ENCODE measurements at places on chromosomes 12 and 14.

DNA sequence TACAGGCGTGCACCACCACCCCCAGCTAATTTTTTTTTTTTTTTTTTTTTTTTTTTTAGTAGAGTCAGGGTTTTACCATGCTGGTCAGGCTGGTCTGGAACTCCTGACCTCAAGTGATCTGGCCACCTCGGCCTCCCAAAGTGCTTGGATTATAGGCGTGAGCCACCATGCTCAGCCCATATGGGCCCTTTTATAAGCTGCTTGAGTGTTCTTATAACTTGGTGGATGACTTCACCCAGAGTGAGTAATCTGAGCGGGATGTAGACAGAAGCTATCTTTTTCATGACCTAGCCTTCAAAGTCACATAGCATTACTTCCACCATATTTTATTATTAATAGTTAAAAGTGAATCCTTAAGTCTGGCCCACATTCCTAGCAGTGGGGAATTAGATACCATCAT, 16.4 kb downstream of the BBOF1 start:
- no peak for DNase-seq

DNA sequence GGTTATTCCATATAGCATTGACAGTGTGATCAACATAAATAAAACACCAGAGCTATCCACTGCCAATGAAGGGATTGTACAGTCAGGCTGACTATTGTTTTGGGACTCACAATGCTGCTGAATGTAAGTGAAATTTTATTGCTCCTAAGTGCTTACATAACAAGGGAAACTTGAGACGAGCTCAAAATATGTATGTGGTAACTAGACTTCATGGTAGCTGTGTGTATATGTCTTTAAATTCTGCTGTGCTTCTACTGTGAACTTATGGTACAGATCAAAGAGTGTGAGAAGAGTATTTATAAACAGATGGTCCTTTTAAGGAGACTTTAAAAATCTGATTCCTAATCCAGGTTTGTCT, 6.9 kb downstream of the FLRT2 start:
- DNase-seq = peak; percentile 65

GRCh38 chr12:56867216-56867615, 67.0 kb downstream of the SDR9C7 start:
- no peak for DNase-seq

- DNase-seq = no peak
Measured at GRCh38 chr12:58470266-58471010, 449.9 kb downstream of the LRIG3 start.

GRCh38 chr12:1966561-1967226, 37.6 kb downstream of the DCP1B start:
- DNase-seq = no peak

GRCh38 chr14:23183479-23183878, at the start of gene SLC7A8:
Gene SLC7A8 (minus strand): TSS chr14:23183660. CDS start chr14:23182914, 746 bp downstream.
- DNase-seq = peak; percentile 70

- no peak for DNase-seq
Measured at GRCh38 chr12:51784688-51785087, 63.8 kb downstream of the FIGNL2 start.

DNA sequence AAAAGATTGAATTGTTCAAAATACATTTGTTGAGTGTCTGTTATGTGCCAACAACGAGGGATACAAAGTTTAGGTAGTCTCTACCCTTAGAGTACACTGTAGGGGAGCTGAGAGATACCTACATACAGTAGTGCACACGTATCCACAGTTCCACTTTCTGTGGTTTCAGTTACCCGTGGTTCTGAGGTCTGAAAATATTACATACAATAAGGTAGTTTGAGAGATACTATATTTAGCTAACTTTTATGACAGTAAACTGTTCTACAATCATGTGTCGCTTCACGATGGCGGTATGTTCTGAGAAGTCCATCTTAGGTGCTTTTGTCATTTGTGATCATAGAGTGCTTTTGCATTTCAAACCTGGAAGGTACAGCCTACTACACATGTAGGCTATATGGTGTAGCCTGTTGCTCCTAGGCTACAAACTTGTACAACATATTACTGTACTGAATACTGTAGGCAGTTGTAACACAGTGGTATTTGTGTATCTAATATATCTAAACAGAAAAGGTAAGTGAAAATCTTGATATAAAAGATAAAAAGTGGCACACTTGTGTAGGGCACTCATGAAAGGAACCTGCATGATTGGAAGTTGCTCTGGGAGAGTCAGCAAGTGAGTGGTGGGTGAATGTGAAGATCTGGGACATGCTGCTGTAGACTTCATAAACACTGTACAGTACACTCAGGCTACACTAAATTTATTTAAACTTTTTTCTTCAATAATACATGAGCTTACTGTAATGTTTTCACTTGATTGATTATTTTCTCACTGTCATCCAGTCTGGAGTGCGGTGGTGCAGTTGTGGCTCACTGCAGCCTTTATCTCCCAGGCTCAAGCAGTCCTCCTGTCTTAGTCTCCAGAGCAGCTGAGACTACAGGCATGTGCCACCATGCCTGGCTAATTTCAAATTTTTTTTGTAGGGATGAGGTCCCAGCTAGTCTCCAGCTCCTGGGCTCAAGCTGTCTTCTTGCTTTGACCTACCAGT, 4.0 kb downstream of the CPSF6 start:
- DNase-seq = no peak

GRCh38 chr12:113929312-113929989, 36.7 kb downstream of the RBM19 start:
- DNase-seq = no peak

DNA sequence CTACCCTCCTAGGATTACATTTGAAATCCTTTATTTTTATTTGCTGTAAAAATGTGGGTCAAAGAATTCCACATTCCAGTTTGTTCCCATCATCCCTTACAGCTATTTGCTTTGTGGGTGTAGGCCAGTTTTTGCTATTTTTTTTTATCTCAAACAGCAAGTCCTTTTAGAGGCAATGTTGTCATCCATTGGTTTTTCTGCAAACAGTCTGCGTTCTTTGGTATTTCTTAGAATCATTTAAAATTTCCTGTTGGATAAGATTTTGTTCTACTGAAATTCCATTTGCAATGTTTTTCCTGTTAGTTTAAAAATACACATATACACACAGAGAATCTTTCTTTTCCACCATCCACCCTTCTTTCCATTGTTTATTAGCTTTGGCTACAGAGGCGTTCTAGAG, 53.3 kb upstream of the STK38L start:
- DNase-seq = no peak

DNA sequence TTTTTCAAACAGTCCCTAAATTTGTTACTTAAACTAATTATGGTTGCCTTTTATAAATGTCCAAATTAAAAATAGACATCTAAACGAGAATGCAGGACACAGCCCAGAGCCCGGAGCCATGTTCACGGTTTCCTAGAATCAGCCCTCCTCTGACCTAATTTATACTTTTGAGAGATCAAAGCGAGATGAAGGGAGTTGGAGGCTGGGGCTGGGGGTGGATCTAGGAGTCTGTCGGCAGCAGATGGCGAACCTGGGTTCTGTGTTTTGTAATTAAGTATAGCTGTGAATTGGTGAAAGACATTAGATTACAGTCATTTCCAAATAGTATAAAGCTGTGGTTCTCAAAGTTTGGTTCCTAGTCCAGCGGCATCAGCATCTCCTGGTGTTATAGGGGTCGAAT, 210.1 kb downstream of the SLC41A2 start:
- no peak for DNase-seq

DNA sequence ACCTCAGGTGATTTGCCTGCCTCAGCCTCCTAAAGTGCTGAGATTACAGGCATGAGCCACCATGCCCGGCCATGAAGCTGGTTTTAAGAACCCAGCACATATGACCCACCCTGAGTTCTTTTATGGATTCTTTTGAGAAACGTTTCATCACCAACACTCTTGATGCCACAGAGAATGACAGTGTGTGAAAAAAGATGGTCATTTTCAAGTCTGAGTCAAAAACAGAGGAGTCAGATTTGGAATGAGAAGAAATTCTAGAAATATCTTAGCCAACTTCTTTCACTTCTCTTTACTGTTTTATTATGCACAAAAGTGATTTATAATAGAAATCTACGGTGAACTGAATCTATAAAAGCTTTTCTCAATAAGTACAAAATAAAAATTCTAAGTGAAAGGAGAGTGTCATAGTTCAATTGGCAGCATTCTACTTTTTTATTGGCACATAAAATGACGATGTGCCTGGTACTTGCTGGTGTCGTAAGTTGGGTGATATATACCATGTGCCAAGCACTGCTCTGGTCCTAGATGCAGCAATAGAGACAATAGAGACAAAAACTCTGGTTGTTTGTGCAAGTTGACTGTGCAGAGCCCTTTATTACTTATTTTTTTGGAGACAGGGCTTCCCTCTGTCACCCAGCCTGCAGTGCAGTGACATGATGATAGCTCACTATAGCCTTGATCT, 33.9 kb downstream of the CCDC177 start:
- no peak for DNase-seq

- no peak for DNase-seq
Measured at GRCh38 chr14:99150236-99150635, 121.8 kb downstream of the BCL11B start.

- DNase-seq = no peak
Measured at GRCh38 chr14:74841230-74842207, 34.4 kb downstream of the PROX2 start.

- no peak for DNase-seq
Measured at GRCh38 chr12:131171029-131171428, 217.3 kb downstream of the ADGRD1 start.

DNA sequence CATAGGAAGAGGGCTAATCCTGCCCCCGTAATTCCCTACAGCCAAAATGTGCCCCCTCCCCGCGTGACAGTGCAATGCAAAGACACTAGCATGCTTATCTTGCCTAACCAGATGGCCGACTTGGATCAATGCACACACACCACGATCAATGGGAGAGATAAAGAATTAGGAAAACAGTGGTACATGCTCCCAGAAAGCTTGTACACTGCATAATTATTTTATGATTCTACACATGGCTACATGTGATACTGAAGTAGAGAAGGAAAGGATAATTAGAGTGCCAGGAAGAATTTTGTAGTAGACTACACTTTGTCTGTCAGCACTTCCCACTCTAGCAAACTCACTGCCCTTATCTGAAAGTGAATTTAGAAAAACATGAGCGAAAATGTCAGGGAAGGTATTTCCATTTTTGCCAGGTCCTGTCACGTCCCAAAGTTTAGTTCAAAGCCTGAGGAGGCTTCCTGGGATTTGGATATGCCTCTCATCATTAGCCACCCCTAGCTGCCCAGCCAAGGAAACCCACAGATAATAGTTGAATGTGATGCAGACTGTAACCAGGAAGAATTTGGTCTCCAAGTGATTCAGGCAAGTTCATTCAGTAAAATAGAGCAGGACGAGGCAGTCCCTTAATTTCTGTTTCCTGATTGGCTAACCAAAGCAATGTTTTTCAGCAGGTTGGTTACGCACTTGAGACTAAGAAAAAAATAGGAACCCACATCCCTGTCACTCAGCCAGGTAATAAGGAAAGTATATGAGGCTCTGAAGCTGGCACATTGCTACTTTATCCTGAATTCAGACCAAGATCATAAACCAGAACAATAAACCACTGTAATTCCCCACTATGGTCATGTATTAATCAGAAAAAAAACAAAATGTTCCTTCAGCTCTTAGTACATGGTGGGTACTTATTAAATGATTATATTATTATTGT, 199.6 kb upstream of the OTX2 start:
- DNase-seq = no peak

GRCh38 chr12:68042212-68042699, 53.0 kb downstream of the IFNG-AS1 start:
- DNase-seq = peak; percentile 71

DNA sequence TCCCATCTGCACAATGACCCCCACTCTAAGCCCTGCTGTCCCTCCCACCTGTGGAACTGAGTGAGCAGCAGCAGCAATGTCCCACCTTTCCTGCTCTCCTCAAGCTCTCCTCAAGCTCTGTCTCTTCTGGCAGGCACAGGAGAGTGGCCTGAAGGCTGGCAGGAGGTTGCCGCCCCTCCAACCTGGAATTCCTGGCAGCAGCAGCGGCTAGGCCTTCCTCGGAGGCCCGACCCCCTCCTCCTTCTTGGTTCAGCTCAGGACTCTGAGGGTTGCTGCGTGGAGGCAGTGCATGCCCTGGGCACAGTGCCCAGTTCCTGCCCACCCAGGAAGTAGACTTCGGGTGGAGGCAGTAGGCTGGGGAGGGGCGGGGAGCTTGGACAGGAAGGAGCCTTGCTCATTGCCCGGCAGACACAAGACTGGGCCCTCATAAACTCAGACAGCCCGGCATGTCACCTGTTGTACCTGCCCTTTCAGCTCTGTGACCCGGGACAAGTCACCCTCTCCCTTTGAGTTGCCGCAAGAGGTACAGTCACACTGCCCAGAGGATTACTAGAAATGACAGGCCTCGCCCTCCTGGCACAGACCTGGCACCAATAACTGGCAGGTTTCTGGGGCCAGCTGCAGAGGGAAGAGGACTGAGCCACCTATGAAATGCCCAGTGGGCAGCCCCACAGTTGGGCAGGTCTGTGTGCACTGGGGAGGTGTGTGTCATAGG, 2.1 kb upstream of the SERPINA1 start:
- no peak for DNase-seq

DNA sequence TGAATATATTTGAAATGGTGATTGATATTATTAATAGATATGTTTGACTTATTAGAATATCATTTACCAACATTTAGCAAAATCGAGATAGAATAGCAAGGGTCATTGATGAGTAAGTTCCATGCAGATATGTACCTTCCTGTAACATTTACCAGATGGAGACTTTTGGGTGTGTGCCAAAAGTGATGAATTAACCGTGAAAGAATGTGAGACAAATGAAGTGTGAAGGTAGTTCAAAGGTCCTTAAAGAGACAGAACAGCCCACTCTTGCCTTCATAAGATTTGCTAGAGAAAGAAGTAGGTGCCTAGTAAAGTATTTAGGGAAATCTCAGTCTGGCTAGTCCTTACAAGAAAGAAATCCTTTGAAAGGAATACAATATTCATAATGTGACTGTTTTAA, 45.5 kb downstream of the FGD4 start:
- peak; percentile 13 for DNase-seq

DNA sequence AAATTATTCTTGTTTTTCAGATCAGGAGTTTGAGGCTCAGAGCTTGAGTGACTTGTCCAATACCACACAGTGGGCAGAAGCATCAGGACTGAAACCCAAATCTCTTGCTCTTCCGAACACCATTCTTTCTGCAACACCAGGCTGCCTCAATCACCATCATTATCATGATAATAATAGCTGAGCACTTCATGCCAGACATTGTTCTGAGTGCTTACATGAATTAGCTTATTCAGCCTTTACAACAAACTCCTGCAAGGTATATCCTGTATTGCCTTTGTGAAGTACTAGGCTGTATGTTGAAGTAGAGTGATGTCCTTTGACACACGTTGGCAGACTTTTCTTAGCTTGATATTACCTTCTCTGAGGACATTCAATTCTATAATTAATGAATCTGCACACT, 257.4 kb upstream of the ATP2B1 start:
- no peak for DNase-seq

DNA sequence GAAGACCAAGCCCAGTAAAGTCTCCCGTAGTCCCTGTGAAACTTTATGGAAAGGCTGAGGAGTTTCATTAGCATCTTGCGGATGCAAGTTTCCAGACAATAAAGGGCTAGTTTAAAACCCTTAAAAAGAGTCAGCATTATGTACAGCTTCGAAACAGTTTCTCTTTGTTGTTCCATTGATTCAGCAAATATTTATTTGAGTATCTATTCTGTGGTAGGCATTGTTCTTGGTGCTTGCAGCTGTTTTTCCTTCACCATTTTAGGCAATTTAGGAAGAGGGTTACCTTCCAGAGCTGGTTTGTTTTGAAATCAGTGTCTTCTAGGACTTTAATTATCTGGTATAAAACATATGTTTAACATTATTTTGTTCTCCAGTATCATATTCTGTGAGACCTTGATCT, 1.5 kb downstream of the SLIRP start:
- no peak for DNase-seq

- DNase-seq = no peak
Measured at GRCh38 chr12:43315961-43316360, 236.0 kb downstream of the ADAMTS20 start.

- no peak for DNase-seq
Measured at GRCh38 chr12:21553329-21553675, 27.2 kb downstream of the SPX start.
